ENCODE measurements at places on chromosomes 7 and 10.
A peak's percentile ranks its signal among the peaks of the same experiment; 100 is the strongest.

DNA sequence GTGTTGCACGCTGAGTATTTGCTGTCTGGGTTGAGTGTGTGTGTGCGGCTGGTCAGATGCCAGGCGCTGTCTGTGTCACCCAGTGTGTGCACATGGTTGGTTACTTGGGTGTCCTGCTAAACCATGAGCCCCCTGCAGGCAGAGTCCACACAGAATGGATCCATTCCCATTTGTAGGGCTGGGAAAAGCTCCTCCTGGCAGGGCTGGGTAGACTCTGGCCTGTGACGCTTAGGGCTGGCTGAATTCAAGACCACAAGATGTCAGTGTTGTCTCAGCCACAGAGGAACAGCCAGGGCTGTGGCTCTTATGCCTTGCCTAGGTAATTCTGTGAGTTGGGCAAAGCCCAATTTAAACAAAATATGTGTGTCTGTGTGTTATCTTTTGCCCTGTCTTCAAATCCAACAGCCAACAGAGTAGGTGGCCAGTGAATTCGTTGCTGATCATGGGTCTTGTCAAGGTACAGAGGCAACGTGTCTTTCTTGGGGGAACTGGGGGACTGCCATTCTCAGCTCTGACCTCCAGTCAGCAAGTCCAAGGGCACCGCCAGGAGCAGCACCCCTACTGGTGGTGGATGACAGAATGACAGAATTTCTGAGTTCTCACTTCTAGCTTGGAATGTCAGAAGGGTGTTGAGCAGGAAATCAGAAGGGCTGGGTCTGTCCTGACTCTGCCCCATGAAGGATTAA lies 285.1 kb downstream of the CCSER2 start:
- peak; percentile 70 for DNase-seq

DNA sequence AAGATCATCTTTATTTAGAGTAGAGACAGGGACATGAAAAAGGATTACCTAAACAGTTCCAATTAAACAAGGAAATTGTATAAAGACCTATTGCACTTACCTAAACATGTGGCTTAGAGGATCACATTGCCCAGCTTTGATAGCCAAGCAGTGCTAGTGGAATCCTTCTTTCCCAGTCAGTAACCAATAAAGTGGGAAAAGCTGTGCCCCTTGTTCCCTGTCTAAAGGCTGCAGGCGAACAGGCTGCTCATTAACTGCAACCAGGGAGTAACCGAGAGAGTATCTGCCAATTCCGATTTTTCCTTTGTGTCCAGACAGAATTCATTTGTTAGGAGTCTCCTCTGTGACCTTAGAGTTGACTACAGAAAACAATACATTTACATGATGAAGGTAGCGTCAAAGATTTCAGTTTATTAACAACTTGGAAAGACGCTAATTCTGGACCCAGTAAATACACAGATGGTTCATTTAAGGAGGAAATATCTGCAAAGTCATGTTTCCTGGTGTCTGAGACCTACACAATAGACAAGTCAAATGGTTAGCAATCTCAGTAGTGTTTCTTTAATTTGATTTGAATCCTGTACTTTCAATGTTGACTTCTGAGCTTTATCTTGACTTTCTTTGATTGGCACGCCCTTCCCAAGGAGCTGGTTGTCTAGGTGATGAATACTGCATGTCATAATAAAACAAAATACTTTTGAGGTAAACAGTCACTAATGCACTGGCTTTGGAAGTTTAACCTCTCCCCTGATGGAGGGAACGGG lies 57.3 kb upstream of the MET start:
- no peak for DNase-seq

GRCh38 chr7:112982441-112983063 lies 104.1 kb downstream of the GPR85 start:
- DNase-seq, result no peak

- no peak for DNase-seq
Measured at GRCh38 chr7:70477036-70478010, 654.6 kb upstream of the GALNT17 start.

DNA sequence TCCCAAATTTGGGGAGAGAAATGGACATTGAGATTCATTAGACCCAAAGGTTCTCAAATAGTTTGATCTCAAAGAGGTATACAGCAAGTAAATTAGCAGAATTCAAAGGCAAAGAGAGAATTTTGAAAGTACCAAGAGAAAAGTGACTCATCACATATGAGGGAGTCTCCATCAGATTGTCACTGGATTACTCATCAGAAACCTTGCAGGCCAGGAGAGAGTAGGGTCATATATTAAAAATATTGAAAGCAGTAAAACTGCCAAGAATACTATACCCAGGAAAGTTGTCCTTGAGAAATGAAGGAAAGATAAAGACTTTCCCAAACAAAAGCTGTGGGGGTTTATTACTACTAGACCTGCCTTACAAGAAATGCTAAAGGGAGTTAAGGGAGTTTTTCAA lies 140.6 kb downstream of the TMEM168 start:
- DNase-seq, result peak; percentile 49

- DNase-seq, result no peak
Measured at GRCh38 chr10:93904901-93905300, 11.1 kb downstream of the SLC35G1 start.

DNA sequence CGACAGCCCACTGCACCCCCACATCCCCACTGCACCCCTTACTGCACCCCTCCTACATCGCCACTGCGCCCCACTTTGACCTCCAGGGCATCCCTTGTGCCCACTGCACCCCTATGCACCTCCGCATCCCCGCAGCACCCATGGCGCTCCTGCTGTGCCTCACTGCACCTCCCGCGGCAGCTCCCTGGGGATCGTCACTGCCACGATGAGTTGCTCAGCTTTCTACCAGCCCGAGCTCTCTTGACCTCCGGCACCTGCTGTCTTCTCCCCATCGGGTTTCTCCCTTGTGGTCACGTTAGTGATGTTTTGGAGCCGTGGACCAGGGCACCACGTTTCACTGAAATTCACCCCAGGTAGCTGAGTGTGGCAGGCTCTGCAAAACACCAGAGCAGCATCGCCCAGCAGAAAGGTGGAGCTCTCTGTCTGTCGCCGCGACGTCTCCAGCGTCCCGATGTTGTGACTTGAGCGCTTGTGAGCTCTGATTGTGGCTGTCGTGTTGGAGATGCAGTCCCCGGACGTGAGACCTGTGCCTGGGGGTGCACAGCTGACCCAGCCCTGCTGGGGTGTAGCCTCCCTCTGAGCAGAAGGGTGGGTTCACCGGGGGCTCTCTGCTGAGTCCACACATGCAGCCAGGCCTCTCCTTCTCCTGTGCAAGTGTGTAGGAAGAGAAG lies 147.7 kb downstream of the DNAJB6 start:
- no peak for DNase-seq

GRCh38 chr7:80135309-80136104 lies 876 bp downstream of the GNAI1 start:
- peak; percentile 40 for DNase-seq

GRCh38 chr7:99120501-99120900 lies 23.4 kb downstream of the SMURF1 start:
- DNase-seq, result no peak

- DNase-seq, result peak; percentile 75
Measured at GRCh38 chr7:151794508-151795167, 82.3 kb downstream of the PRKAG2 start.

GRCh38 chr10:123135415-123136141 lies at the start of gene HMX3:
TSS of gene HMX3 (plus strand) at chr10:123135970. CDS start at chr10:123136051, 81 bp downstream.
- no peak for DNase-seq

GRCh38 chr7:131543298-131543697 lies 13.1 kb downstream of the PODXL start:
- DNase-seq, result no peak

DNA sequence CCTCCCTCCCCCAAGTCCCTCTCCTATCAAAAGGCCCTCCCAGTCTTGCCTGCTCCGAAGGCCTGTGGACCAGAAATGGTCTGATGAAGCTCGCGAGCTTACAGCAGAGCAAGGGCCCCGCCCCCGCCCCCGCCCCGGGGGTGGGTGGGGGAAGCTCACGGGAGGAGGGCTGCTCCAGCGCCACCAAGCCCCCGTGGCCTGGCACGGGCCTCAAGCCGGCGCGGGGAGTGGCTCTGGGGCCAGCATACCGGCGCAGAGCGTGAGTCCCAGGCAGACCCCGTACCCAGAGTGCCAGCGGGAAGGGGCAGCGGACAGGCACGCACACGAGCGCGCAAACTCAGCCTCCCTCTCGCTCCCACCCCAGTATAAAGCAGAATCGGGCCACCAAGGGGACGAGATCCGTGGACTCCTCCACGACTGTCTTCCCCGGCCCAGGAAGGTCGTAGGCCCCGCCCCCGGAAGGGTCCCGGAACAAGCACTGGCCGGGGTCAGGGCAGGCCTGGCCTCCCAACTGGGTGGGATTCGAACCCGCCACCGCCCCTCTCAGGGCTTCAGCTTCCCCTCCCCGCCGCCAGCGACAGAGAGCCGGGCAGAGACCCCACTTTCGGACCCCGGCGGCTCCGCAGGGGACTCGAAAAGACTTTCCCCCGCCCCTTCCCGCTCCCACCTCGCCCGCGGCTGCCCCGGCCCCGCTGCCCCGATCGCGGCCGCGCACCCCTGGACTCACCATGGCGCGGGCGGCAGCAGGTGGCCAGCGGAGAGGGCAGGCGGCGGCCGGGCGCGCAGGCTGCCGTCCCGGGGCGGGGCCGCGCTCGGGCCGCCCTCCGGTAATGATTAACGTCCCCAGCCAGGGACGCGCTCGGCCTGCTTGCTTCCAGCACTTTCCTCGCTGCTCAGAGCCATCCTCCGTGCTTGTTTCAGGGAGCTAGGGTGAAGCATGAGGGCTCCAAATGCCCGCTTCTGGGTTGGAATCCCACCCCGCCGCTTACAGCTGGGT lies at the start of gene PCBD1:
TSS of gene PCBD1 (minus strand) at position 762 of the 997 bp plus-strand sequence. CDS start at position 730, 32 bp downstream.
- peak; percentile 56 for DNase-seq

DNA sequence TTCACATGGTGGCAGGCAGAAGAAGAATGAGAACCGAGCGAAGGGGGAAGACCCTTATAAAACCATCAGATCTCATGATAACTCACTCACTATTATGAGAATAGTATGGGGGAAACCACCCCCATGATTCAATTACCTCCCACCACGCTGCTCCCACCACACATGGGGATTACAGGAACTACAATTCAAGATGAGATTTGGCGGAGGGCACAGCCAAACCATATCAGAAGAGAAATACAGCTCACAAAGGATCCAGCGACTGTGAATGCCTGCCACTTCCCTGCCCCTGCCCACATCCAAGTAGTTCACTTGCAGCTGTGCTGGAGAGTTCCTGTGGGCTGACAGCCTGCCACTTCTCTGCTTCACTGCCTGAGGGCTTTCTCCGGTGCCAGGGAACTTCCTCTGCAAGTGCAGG lies 148.7 kb downstream of the C7orf25 start:
- peak; percentile 34 for DNase-seq

DNA sequence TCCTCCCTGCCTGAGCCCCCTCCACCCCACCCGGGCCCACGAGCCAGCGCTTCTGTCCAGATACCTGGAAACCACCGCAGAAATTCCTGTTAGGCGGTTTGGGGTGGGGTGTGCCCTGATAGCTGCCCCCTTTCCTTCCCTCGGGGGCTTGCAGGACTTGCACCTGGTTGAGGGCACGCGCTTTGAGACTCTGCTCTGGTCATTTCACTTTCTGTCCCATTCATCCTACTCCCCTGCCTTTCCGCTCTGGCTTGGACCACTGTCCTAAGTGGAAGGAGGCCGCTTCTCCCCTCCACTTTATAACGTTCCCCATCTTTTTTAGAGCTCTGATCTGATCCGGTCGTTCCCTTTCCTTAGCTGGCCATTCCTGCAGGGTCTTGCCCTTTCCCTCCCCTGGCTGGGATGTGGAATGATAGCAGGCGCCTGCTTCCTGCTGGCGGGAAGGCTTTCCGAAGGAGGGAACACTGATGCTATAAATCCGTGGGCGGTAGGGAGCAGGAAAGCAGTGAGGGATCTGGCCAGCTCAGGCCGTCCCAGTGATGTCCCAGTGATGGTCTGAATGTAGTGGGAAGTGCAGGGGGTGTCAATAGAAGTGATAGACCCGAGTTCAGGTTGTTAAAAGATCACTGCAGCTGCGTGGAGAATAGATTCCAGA lies 852 bp upstream of the PRKAR1B start:
- DNase-seq, result peak; percentile 33

GRCh38 chr7:100034871-100035510 lies 14.6 kb upstream of the ZSCAN21 start:
- peak; percentile 36 for DNase-seq

DNA sequence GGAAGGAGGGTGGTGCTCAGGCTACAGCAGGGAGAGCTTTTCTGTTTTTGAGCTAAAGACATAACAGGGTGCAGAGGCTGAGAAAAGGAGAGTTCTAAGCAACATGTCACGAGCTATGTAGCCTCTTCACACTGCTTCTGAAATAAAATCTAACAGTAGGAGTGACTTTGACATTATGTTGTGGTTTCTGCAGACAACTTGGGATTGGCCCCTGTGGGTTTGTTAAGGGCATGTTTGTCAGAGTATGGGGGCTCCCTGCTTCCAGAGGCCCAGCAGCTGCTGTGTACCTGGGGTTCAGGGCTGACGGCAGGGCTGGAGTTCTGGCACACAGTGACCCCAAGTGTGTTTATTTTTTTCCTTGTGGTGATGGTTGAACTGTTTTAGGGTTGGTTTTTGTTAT lies 24.7 kb downstream of the MMRN2 start:
- DNase-seq, result no peak

DNA sequence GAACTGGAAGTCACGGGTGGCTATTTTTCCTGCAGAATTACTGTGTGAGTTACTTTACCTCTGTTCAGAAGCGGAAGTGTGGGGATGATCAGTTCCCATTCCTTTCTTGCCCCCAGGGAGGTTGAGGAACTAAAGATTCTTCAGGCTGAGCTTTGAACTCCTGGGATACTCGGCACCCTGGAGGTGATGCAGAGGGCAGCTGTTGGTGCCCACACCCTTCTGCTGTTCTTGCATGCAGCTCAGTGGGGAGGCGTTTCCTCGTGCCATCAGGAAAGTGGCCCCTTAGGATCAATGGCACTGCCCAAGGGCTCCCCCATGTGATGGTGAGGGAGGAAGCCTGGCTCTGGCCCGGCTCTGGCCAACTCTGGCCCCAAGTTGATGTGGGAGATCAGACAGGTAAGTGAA lies 44.7 kb upstream of the MXI1 start:
- no peak for DNase-seq

- DNase-seq, result no peak
Measured at GRCh38 chr10:59706851-59707797, 2.5 kb downstream of the SLC16A9 start.

- no peak for DNase-seq
Measured at GRCh38 chr7:51080622-51081269, 235.9 kb downstream of the COBL start.

DNA sequence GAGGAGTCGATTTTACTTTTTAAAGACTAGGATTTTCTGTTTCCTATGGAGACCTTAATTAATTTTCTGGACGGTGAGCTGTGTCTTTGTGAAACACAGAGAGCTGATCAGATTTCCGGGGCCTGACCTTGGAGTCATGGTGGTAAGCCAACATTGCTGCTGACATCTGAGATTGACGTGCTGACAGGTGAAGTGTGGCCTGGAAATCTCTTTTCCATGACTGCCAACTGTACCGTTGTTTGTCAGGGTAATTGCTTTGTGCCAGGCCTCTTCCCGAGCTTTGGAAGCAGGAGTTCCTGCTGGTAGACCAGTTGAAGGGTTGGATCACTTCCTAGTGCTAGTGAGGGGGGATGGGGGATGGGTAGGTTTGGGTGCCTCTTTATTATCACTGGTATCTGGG lies 71.2 kb downstream of the ADRA2A start:
- no peak for DNase-seq

- no peak for DNase-seq
Measured at GRCh38 chr10:65030263-65030662, 1509.1 kb downstream of the REEP3 start.
